ENCODE measurements at places on chromosomes 5 and 9.

GRCh38 chr5:141495453-141495811 is 6.6 kb downstream of the PCDHGC5 start:
- DNase-seq: no peak

GRCh38 chr5:89855417-89855816 is 554.1 kb downstream of the CETN3 start:
- no peak for DNase-seq

- DNase-seq: no peak
Observed at GRCh38 chr5:112338681-112339337, 80.3 kb downstream of the EPB41L4A start.

- no peak for DNase-seq
Observed at GRCh38 chr5:54835647-54836046, 149.7 kb downstream of the ESM1 start.

- DNase-seq: no peak
Observed at GRCh38 chr9:87859786-87860185, 22.9 kb upstream of the SPATA31E1 start.

- DNase-seq: no peak
Observed at GRCh38 chr9:17019398-17019797, 115.4 kb upstream of the CNTLN start.

- DNase-seq: no peak
Observed at GRCh38 chr9:69831611-69832010, 11.0 kb downstream of the CFAP95 start.

- no peak for DNase-seq
Observed at GRCh38 chr5:88967633-88968585, 84.9 kb upstream of the MEF2C start.

- DNase-seq: no peak
Observed at GRCh38 chr5:135365281-135365680, 33.8 kb downstream of the MACROH2A1 start.

GRCh38 chr5:78811866-78812265 is 163.3 kb upstream of the LHFPL2 start:
- DNase-seq: no peak

DNA sequence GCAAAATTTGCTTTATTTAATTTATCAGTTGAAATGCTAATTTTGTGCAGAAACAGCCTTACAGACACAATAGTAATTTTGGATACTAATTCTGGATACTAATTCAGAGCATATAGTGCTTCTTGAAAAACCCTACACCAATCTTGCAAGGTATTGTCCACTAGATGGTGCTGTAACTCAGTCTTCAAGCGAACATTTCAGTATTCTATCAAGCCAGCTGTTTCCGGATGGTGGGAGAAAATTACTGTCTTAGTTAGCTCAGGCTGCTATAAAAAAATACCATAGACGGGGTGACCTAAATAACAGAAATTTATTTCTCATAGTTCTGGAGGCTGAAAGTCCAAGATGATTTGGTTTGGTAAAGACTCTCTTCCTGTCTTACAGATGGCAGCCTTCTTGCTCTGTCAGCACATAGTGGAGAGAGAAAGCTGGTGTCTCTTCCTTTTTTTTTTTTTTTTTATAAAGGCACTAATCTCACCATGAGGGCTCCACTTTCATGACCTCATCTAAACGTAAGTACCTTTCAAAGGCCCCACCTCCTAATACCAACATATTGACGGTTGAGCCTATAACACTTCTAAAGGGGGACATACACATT is 1306.5 kb upstream of the CDH9 start:
- no peak for DNase-seq

GRCh38 chr5:123571927-123572326 is 60.0 kb downstream of the CSNK1G3 start:
- no peak for DNase-seq

GRCh38 chr9:99820685-99821395 is 845 bp upstream of the NR4A3 start:
- peak; percentile 24 for DNase-seq

- no peak for DNase-seq
Observed at GRCh38 chr5:177604116-177604521, 4.2 kb downstream of the B4GALT7 start.

DNA sequence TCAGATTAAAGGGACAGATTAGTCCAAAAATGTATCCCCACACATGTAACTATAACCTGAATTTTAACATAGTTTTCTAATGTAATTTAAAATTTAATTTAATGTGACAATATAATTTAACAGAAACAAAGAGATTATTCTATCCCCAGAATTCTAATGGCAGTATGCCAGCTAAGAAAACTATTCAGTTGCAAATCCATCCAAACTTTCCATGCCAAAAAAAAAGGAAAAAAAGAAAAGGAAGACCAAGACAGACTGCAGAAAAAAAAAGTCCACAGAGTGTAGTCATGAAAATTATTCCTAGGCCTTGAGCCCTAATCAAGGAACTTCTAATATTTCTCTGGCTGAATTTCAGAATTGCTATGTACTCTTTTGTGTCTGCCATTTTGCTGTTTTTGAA is 217.6 kb downstream of the CDH18 start:
- DNase-seq: no peak

GRCh38 chr5:77645158-77645994 is 6.9 kb upstream of the OTP start:
- DNase-seq: no peak

DNA sequence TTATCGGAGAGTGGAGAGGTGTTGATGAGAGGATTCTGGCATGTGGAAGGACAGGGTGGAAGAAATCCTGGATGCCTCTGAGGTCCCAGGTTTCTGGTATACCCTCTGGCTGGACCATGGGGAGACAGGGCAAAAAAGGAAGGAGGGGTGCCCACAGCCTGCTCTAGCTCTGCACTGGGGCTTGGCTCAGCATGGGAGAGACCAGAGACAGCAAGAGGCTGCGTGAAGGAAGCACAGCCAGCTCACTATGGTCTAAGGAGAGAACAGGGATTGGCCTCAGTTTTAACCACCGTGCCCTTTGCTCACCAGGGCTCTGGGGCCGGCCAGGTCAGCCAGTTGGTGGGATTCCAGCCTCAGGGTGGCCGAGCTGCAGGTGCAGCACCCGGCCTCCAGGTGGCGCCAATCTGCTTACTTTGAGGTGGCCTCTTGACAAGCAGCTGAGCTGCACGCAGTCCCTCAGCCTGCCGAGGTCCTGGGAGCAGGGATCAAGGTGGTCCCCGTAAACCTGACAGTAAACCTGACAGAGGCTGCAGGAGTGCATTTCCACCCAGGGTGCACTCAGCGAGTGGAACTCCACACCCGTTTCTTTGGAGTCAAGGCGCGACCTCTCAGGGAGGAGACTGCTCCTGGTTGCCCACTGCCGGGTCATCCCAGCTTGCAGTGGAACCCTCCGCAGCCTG is 25.0 kb upstream of the SPTLC1 start:
- peak; percentile 46 for DNase-seq

DNA sequence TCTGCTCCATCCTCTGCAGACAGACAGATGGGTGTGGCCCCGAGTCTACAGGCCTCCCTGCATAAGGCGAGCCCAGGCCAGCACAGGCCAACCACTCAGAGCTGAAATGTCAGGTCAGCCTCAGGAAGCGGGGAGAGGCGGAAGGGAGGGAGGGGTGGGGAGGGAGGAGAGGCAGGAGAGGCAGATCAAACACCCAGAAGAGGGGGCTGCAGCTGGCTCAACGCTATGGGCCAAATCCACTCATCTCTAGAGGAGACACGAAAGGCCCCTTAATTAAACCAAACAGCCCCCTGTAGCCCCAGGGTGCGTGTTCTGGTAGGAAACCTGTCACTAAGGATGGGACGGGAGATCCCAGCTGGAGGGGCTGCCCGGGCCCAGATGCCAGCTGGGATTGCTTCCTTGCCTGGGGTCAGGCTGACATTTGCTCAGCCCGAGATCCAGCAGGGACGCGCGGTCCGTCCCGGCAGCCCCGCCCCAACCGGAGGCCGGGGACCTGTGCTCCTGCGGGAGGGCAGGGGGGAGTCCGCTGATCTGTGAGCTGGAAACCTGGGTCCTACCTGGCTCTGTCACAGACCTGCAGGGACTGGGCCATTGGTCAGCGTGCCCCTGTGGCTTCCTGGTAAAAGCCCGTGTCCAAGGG is 97.2 kb upstream of the SARDH start:
- no peak for DNase-seq

DNA sequence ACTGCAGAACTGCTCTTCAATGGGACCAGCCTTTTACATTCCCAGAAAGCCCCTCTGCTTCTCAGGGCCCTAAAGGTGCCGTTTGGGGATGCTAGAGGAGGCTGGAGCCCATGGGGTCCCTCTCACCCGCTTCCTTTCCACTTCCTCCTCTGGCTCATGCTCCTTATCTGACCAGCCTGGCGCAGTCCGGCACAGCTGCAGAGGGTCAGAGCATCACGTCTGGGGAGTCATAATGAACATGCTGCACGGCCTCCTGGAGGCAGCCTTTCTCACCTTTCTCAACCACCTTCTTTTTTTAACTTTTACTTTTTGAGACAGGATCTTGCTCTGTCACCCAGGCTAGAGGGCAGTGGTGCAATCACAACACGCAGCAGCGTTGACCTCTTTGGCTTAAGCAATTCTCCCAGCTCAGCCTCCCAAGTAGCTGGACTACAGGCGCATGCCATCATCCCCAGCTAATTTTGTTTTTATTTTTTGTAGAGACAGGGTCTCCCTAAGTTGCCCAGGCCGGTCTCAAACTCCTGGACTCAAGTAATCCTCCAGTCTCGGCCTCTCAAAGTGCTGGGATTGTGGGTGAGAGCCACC is 15.1 kb upstream of the TCF7 start:
- DNase-seq: no peak

DNA sequence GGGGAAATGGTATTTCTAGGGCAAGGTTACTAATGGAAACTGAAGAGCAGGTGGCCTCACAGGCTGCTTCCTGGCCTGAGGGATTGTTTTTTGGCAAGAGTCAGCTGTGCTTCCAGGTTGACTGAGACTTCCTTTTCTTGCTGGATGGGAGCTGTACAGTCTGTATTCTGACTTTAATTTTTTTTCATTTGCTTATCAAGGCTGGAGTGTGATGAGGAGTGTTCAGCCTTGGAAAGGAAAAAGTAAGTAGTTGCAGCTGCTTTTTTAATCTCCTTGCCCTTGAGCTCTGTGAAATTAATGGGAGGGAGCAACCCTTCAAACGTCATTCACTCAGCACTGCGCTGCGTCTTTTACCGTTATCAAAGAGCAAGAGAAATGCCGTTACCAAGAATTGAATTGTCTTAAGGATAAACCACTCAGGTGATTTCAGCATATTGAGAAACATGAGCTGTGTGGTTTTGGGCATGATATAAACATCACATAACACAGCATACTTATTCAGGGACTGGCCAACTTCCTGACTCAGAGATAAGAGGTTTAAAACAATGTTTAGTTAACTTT is 47.6 kb downstream of the AQP7 start:
- DNase-seq: no peak
